ENCODE measurements at places on chromosomes 7 and 10. TPM values are rescaled to one million over a fixed set of nuclear protein-coding genes. Genes with fewer than 3 reads are reported as not detected.

DNA sequence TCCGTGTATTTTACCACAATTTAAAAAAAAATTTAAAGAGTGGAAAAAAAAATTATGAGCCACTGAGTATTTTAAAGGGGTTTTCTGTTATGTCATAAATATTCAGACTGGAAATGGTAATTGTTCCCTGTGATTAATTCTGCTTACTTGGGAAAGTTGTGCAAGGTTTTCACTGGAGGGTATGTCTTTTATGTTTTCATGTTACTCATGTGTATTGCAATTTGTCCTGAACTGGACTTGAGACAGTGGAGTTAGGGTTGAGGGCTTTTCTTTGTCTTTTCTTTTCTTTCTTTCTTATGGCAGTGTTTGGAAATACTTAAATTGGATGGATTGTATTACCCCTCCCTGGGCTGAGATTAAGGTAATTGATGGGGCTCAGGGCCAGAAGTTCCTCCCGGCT, 257.7 kb downstream of the BAMBI start:
- DNase-seq = no peak
- no peaks in the 10 kb centered on the region for H3K27me3 ChIP-seq
- H3K27ac ChIP-seq = no peak overlapping the region
- no peak overlapping the region for H3K4me3 ChIP-seq
- H3K4me1 ChIP-seq = peaks cover 4% of the 10 kb centered on the region

HYAL4 gene
- 3.1 TPM for total RNA-seq

DNA sequence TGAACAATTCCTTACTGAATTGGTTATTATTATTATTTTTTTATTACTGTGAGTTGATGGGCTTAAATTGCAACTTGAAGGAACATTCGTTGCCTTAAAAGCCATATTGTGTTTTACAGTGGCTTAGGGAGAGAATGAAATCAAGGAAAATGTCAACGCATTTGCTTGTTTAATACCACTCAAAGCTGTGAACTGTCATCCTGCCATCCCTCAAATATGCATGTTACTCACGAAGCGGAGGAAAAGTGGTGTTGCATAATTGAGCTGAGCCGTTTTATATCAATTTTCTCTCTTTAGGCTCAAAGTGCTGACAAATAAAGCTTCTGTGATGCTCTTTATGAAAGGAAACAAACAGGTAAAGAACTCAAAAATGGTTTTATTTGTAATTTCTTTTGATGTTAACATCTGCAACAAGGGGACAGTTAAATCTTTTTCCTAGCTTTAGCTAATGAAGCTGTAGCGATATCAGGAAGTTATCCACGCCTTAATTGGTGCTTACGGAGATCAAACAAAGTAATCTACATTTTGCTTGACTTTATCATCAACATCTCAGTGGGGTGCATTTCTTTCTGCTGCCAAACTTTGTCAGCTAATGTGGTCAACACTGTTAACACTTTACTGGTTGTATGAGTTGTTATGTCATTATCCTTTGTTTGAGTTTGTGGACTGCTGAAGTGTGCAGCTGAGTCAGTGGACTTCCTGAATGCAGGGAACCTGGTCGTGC, 33.1 kb downstream of the GLRX3 start:
- H3K4me3 ChIP-seq = no peak overlapping the region
- DNase-seq = no peak
- no peaks in the 10 kb centered on the region for H3K27me3 ChIP-seq
- no peak overlapping the region for H3K27ac ChIP-seq
- peaks cover 14% of the 10 kb centered on the region for H3K36me3 ChIP-seq

- H3K27ac ChIP-seq = no peak overlapping the region
- H3K36me3 ChIP-seq = peaks cover 20% of the 10 kb centered on the region
- peaks cover 2% of the 10 kb centered on the region for H3K27me3 ChIP-seq
Measured at GRCh38 chr7:110669410-110669809, 421.5 kb upstream of the LRRN3 start.

- no peak for DNase-seq
- no peak overlapping the region for H3K4me3 ChIP-seq
- H3K27ac ChIP-seq = no peak overlapping the region
- H3K4me1 ChIP-seq = no peaks in the 10 kb centered on the region
- peaks cover 14% of the 10 kb centered on the region for H3K27me3 ChIP-seq
- no peaks in the 10 kb centered on the region for H3K36me3 ChIP-seq
Measured at GRCh38 chr10:86263209-86263608, 103.4 kb downstream of the GRID1 start.

AEBP1 gene
- total RNA-seq = 22.2 TPM

DNA sequence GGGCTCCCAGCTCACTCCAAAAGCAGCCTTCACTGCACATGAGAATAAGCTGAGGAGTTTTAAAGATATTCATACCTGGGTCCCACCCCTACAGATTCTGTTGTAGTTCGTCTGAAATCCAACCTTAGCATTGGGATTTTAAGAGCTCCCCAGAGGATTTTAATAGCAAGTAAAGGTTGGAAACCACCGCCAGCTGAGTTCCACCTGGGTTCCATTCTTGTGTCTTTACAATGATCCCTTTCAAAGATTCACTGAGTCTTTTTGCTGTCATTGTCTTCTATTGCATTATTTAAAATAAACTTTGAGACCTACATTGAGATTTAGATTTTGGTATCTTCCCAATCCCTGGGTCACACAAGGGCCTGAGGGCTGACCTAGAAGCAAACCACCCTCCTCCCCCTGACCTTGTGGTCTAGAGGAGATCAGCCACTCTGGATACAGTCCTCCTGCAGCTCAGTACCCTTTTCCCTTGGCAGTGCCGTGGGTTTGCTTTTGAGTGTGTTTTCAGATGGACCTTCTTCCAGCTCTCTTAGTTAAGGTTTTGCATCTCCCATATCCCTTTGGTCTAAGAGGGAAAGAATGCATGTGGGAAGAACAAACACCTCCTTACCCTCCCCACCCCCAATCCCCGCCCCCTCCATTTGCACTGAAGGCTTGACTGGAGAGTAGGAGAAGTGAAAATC, 22.6 kb upstream of the SIRT1 start:
- no peak overlapping the region for H3K4me3 ChIP-seq
- DNase-seq = no peak
- no peak overlapping the region for H3K27ac ChIP-seq
- H3K36me3 ChIP-seq = no peaks in the 10 kb centered on the region

FGL2 gene
- total RNA-seq = not detected

DNA sequence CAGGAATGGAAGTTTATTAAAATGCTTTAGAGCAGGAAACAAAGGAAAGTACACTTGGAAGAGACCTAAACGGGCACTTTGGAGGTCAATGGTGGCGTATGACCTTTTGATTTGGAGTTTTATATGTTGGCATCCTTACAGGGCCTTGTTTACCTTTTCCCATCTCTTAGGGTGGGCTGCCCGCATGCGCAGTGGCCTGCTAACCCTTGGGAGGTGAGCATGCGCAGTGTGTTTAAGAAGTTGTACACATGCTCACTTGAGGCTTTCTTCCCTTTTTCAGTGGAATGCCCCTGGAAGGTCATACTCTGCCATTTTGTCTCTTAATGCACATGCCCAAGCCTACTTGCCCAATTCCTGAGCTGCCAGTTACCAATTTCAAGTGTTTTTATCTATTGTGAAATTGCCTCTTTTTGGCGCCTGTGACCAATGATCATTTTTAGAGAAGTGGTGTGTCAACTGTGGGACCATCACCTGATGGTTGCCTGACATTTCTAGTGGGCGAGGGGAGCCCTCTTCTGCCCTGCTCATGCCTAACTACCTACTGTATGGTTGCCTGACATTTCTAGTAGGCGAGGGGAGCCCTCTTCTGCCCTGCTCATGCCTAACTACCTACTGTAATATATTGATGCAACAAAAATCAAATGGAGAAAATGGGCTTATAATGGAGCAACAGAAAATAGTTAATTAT, 138.0 kb downstream of the PPP1R9A start:
- H3K4me1 ChIP-seq = peaks cover 11% of the 10 kb centered on the region
- H3K27ac ChIP-seq = no peak overlapping the region
- H3K36me3 ChIP-seq = no peaks in the 10 kb centered on the region
- DNase-seq = no peak

DNA sequence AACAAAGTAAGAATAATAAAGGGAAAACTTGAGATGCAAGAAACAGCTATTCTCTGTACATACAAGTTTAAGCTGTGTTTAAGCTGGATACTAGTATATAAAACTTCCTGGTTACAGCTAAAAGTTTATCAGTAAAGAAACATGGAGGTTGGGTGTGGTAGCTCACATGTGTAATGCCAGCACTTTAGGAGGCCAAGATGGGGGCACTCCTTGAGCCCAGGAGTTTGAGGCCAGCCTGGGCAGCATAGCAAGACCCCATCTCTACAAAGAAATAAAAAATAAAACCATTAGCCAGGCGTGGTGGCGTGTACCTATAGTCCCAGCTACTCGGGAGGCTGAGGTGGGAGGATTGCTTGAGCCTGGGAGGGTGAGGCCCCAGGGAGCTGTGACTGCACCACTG, 3.2 kb downstream of the RSU1 start:
- H3K36me3 ChIP-seq = peaks cover 11% of the 10 kb centered on the region
- no peak for DNase-seq
- peaks cover 8% of the 10 kb centered on the region for H3K27me3 ChIP-seq
- H3K4me3 ChIP-seq = no peak overlapping the region
- H3K4me1 ChIP-seq = peaks cover 30% of the 10 kb centered on the region

GPR26 gene
- 0.05 TPM for total RNA-seq

DNA sequence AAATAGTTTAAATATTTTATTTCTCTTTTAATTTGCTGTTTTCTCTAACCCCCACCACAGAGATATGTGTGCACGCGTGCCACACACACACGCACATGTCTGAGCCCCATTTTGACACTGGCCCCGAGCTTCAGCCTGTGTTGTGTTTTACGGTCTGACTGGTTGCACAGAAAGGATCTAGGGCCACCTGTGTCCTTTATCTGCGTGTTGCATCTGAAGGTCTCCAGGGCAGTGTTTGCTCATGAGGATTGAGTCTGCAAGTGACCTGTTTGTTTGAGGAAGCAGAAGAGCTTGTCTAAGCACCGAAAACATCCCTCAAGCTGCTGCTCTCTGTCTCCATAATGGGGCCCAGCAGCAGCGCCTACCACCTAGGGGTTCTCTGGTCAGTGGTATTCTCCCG, 266.4 kb upstream of the LYZL1 start:
- H3K27me3 ChIP-seq = no peaks in the 10 kb centered on the region
- no peak overlapping the region for H3K4me3 ChIP-seq
- H3K4me1 ChIP-seq = no peaks in the 10 kb centered on the region

DNA sequence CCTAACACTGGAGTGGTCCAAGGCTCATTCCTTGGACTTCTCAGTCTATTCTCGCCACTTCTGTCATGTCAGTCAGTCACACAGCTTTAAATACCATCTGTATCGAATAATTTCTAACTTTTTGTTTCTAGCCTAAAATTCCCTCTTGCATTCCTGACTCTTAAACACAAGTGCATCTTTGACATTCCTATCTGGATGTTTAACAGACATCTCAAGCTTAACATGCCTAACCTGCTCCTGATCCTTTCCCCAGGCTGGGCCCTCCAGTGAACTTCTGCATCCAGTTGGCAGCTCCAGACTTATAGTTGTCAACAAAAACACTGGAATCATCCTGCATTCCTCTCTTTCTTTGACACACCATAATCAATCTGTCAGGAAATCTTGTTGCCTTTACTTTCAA, 4.5 kb upstream of the ABCB4 start:
- H3K36me3 ChIP-seq = no peaks in the 10 kb centered on the region
- DNase-seq = no peak
- no peak overlapping the region for H3K4me3 ChIP-seq
- H3K27me3 ChIP-seq = peaks cover 1% of the 10 kb centered on the region
- H3K27ac ChIP-seq = no peak overlapping the region
- H3K4me1 ChIP-seq = peaks cover 5% of the 10 kb centered on the region

Measured in endothelial cell (in vitro differentiated cells).